ENCODE measurements at places on chromosomes 12 and 14.

DNA sequence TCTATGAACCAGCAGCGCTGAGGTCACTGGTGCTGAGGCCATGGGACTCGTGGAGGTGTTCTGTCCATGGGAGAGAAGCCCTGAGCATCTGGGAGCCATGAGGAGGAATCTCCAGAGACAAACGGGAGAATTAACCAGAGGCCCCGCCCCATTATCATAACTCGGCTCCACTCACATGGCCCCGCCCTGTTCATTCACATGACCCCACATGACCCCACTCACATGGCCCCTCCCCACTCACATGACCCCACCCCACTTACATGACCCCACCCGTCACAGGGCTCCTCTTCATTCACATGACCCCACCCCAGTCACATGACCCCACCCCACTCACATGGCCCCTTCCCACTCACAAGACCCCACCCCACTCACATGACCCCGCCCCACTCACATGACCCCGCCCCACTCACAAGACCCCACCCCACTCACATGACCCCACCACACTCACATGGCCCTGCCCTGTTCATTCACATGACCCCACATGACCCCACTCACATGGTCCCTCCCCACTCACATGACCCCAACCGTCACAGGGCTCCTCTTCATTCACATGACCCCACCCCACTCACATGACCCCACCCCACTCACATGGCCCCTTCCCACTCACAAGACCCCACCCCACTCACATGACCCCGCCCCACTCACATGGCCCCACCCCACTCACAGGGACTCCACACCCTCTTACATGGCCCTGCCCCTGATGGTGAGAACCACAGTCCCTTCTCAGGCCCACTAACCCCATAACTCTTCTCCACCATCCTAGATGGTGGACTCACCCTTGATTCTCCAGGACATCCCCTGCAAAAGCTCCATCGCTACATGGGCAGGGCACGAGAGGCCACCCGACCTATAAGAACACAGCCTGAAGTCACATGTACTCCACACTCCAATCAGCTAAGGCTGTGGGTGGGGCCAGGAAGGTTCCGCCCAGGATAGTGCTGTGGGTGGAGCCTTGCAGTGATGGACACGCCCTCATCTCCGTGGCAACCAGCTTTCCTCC lies 151.1 kb upstream of the SFSWAP start:
- no peak for DNase-seq

DNA sequence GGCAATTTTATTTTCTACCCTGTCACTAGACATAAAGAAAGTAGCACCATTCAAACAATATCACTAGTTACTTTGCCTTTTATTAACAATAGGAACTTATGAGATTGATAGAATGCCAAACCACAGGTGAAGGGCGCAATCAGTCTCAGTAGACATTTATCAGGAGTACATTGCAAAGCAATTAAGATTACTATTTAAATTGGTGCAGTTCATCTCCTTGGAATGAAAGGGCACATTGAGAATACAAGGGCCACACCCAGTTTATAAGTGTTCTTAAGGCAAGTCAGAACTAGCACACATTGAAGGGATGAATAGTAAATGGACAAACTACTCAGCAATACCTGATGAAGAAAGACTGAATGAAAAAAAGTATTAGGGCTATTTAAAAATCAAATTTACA lies 601.4 kb downstream of the C12orf50 start:
- DNase-seq, result no peak

DNA sequence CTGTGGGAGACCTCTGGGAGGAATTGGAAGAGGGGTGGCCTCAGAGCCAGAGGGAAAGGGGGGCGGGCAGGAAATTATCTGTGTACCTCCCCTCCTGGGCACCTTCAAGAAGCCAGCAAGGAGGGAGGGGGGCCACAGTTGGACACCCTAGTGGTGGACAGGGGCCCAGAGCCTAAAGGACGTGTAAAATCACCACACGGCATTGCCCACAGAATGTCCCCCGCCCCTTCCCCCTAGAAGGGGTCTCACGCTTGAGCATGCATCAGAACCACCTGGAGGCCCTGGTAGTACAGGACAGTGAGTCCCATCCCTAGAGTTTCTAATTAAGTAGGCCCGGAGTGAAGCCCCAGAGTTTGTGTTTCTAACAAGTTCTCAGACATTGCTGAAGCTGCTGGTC lies 8.2 kb downstream of the ENDOU start:
- no peak for DNase-seq

DNA sequence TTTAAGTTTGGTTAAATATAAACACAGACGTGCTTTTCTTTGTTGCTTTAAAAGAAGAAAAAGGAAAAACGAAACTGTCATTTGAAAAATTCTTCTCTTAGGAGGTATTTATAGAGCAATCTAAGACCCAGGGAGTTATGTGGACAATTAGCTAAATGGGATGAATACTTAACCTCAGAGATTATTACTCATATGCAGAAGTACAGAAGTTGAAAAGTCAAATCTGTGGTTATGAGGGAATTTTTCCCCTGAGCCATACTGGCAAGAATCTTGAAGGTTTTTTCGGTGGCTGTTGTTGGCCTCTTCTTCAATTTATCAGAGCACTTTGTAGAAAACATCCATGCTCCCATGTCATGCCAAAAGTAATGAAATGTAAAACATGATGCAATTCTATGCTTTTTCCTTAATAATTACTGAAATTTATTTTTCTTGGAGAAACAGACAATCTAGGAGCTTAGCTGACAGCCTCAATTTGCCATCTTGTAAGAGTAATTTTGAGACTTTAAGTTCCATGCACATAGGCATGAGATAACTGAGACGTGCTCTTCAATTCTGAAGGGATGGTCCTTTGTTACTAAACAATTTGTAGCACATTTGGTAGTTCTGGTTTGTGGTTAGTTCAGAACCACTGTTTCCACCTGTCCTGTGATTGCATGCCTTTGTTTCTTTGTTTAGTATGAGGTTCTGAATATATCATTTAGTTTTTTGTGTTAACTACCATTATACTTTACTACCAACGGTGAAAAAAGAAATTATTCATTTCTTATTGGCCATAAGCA lies 126.6 kb downstream of the BCAT1 start:
- DNase-seq, result no peak

- no peak for DNase-seq
Measured at GRCh38 chr12:81300454-81300853, 222.6 kb downstream of the ACSS3 start.
